ENCODE measurements at places on chromosomes 1 and 21.

DNA sequence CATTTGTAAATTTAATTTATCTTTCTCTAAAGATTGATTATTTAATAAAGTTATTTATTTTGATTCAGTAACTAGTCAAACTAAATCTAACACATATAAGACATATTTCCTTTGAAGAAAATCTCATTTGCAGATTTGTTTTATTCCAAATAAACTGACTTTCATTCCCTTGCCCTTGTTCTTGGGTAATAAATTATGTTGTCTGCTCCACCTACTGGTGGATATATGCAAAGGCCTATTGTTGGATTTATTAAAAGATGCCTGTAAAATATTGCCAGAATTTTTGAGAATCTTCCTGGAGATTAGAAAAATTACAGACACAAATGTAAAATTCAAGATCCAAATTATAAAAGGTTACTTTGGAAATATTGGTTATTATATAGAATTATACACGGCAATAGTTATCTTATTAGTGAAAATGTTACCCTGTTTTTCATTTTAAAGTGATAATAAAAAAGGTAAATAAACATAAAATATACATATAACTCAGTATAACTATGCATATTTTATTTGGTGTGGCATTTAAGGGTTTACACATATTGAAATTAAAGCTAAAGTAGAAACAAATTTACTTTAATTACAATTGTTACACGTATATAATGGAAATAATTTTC, 116.1 kb downstream of the SPATA17 start:
- DNase-seq = no peak

DNA sequence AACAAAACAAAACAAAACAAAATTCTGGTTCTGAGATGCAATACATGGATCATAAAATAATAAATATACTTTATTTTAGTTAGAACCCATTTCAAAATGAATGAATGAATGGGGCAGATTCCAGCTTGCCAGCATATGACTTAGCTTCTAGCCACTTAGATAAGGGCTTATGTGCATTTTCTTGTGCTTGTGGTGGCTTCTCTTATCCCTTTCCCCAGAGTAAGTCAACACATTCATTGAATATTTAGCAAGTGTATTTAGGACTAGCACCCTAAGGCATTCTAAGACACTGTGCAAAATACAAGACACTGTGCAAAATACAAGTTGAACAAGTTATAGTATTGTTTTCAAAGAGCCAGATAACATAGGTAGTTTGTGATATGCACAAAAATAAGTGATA, 4.7 kb downstream of the ADIPOR1 start:
- DNase-seq = no peak

DNA sequence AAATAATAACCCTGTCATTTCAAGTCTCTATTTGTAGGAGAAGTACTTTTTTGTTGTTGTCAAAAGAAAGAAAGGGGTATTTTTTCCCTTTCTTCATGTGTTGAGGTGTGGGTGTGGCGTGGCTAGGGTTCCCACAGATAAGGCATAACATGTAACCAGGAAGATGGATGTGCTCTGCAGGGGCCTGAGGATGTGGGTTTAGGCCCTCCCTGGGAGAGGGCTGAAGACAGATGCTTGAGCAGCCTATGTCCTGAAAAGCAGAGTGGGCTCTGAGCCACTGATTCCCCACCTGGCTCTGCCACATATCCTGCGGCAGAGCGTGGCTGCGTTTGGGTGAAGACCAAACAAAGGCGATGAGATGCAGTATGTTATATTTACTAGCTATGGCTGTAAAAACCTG, 13.9 kb upstream of the ADAR start:
- no peak for DNase-seq

DNA sequence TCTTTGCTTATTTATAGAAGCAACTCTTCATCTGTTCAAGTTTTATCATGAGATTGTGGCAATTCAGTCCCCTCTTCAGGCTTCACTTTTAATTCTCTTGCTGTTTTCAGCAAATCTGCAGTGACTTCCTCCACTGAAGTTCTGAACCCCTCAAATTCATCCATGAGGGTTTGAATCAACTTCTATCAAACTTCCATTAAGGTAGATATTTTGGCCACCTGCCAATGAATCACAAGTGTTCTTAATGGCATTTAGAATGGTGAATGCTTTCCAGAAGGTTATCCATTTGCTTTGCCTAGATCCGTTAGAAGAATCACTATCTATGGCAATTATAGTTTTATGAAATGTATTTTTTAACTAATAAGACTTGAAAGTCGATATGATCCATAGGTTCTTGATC, 946.7 kb upstream of the B3GALT2 start:
- DNase-seq = no peak

DNA sequence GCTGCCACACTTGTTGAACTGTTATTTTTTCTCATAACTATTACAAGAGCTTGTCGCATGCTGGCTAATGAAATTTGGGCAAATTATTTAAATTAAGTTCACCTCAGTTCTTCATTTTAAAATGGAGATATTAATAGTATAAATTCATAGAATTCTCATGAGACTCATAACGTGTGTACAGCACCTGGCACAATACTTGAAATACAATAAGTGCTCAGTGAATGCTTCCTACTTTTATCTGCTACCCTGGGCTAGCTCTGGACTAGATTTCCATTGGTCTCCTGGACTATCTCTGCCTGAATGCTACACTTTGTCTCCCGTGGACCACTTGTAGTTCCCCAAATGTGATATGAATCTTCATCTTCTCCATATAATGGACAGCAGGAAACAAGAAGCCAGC, 919 bp downstream of the SLAMF6 start:
- no peak for DNase-seq

DNA sequence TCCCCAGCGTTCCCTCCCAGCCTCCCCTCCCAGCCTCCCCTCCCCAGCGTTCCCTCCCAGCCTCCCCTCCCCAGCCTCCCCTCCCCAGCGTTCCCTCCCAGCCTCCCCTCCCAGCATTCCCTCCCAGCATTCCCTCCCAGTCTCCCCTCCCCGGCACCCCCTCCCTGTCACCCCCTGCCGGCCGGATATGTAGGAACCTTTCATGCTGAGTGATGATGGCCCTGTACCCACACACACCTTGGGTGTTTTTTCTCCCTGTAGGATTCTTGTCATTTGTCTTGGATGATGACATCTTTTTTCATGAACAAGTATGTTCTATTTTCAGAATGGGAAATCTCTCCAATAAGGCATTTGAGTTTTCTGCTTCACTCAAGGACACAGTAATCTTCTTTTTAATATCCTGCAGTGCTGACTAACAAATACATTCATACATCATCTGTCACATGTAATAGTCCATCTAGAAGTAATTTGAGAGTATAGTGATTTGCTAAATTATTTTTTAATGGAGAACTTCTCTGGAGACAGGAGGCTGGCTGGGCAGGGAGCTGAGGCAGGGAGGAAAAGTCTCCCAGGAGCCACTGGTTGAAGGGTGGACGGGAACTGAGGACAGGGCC, 19.5 kb downstream of the FTCD start:
- DNase-seq = no peak

GRCh38 chr1:247146671-247147070, 25.1 kb downstream of the ZNF124 start:
- no peak for DNase-seq

DNA sequence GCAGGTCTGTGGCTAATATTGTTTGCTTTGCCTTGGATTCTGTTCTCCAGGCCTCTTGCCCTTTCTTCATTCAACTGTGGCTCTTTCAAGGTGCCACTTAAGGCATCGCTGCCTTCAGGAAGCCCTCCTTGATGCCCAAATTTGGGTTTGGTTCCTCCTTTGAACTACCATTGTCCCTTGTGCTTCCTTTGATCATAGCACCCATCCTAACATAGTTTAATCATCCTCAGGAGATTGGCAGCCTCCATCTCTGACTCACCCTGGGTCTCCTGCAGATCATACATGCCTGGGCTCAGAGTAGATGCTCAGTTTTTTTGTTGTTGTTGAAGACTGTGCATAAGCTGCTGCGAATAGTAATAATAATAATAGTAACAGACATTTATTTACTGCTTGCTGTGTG, 54.4 kb upstream of the ACOT11 start:
- DNase-seq = no peak

DNA sequence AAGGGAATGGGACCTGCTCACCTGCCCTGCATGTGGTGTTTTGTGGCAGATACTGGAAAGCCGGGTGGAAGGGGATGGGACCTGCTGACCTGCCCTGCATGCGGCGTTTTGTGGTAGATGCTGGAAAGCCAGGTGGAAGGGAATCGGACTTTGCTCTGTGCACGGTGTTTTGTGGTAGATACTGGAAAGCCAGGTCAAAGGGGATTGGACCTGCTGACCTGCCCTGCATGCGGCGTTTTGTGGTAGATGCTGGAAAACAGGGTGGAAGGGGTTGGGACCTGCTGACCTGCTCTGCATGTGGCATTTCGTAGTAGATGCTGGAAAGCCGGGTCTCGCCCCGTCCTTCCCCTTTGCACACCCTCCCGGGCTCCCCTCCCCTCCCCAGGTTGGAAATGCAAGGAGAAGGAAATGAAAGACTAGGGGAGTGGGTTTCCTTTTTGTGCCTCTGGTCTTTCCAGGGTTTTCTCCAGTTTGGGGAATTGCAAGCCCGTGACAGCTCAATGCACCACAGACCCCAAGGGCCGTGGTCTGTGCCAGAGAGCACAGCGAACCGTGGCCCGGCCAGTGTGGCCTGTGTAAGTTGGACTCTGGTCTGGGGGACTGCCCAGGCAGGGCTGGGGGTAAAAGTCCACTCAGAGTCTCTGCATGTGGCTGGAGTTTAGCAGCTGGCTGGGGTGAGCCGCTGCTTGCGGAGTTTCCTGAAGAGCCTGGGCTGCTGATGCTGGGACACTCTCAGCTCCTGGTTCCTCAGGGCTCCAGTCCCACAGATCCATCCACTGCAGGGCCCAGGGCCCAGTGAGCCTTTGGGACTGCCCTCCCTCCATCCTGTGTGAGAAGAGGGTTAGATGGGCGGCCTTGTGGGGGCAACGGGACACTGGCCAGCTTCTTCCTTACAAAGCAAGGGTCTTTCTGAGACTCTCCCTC, 105.5 kb downstream of the CRYAA start:
- no peak for DNase-seq

- DNase-seq = no peak
Observed at GRCh38 chr1:9075022-9075421, 5.6 kb upstream of the SLC2A5 start.

- no peak for DNase-seq
Observed at GRCh38 chr1:85599076-85599491, 18.5 kb downstream of the CCN1 start.

GRCh38 chr1:197413564-197413963, 145.5 kb downstream of the CRB1 start:
- DNase-seq = no peak

GRCh38 chr1:33655496-33655895, 183.1 kb downstream of the ZSCAN20 start:
- DNase-seq = no peak

GRCh38 chr1:101205457-101205856, 31.4 kb upstream of the S1PR1 start:
- DNase-seq = no peak

GRCh38 chr21:26019236-26019635, 151.3 kb downstream of the APP start:
- DNase-seq = no peak

DNA sequence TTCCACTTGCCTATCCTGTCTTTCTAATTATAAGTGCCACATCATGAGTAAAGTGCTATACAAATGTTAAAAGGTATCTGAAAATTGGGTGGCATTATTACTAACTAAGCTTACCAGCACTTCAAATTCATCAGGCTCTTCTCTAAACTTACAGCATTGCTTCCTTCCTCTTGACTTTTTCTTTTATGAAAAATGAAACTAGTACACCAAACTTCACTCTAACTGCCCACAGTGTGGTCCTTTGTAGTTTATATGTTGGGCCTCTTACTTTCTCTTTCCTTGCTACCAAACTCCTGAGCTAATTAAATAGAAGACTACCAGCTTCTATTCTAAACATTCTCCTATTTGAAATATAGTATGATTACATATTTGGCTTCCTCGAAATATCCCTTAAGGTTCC, 81.8 kb downstream of the NOTCH2 start:
- no peak for DNase-seq

DNA sequence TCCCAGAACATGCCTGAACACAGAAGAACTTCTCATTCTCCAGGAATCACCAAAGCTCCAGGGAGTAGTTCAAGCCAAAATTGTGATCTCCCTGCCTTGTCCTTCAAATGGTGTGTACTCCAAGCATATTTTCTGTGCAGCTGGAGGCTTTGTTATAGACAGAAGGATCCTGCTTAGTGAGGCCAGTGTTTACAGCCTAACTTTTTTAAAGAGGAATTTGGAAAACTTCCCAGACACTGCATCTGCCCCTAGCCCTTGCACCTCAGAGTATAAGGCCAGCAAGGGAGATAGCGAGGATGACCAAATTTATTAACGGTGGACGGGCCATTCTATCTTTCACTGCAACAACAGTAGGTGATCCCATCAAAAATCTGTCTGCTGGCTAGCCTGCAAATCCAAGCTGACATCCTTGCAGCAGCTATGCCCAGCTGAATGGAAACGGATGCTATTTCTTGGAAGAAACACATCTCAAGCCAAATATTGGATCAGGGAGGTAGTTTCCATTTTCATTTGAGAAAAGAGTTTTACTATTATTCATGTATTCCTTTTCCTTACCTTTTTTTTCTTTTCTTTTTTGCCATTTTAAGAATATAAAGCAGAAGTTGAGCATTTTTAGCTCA, 249.8 kb downstream of the USH2A start:
- no peak for DNase-seq

DNA sequence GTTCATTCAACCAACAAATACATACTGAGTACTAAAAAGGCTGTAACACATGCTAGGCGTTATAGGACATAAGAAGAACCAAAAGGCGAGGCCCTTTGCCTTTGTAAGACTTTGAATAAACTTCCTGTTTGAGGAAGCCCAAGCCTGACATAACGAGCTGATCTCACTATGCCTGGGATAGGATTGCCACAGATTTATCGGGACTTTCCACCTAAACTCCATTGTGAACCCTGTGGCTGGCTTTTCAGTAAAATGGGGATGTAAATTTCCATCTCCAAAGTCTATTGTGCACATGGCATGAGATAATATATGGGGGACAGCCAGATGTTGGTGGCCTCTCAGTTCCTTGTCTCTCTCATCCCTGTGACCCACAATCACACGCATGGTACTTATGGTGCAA, 41.9 kb downstream of the LMO4 start:
- DNase-seq = no peak
